ENCODE measurements at places on chromosomes 7 and 10.

DNA sequence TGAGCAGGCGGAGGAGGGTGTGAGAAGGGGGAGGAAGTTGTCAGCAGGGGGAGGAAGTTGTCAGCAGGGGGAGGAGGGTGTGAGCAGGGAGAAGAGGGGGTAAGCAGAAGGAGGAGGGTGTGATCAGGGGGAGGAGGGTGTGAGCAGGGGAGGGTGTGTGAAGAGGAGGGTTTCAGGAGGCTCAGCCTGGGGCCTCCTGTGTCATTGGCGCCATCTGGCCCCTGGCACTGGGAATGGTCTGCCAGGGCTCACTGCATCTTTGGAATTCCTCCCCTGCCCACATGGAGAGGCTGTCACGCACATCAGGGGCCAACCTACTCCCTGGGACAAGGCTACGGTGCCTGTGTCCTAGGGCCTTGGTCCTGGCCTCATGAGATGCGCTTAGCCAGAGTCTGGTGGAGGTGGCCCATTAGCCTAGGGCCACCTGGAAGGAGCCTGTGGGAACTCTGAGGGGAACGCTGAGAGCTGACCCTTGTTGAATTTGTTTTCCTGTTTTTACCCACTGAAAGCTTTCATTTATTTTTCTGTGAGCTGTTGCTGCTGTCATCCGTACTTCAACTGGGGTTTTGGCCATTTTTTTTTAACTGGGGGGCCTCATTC is 18.0 kb downstream of the CAMK2B start:
- no peaks in the 10 kb centered on the region for H3K4me1 ChIP-seq
- peaks cover 7% of the 10 kb centered on the region for H3K27me3 ChIP-seq
- H3K4me3 ChIP-seq = no peak overlapping the region
- no peaks in the 10 kb centered on the region for H3K36me3 ChIP-seq
- DNase-seq = no peak
- H3K27ac ChIP-seq = no peak overlapping the region

DNA sequence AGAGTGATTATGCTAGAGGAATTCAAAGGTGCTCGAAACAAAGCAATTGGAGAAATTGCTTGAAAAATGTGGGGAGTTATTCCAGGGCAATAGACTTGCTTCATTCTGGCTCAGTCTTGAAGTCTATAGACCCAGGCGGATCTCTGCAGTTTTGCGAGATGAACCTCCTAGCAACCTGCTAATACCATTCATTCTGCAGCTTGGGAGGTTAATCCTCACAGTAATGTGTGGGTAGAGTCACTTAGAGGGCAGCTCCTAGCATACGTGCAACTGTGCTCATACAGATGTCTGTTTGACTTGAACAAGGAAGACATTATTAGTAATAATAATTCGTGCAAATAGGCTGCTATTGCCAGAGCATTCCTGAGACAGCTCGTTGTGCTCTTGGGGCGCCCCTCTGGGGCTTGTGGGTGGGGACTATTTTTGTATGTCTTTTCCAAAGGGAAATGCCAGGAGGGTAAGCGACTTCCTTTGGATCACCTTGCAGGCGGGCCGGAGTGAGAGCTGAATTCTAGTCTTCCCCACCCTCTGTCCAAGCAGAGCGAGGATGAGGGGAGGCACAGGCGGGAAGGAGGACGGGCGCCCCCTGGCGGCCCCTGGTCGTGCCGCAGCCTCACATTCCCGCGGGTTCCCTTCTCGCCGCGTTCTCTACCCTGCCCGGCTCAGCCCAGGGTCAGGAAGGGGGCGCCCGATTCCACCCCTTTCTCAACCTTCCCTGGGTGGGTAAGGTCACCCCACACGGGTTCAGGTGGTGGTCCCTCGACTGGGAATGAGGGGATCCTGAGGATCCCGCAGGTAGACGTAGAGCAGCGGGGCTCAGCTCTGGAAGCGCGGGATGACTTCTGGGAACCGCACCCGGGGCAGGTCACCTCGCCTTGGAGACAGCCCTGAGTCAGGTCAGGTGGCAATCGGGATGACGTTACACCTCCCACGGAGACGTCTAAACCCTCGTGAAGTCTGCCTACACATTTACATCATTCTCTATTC is 241.5 kb downstream of the PHTF2 start:
- peak; percentile 13 for DNase-seq
- H3K36me3 ChIP-seq = no peaks in the 10 kb centered on the region
- no peak overlapping the region for H3K27ac ChIP-seq
- no peaks in the 10 kb centered on the region for H3K4me1 ChIP-seq
- H3K4me3 ChIP-seq = no peak overlapping the region

GRCh38 chr10:16592378-16592777 is 70.7 kb upstream of the C1QL3 start:
- no peak overlapping the region for H3K27ac ChIP-seq
- DNase-seq = no peak
- H3K36me3 ChIP-seq = peaks cover 66% of the 10 kb centered on the region
- H3K27me3 ChIP-seq = no peaks in the 10 kb centered on the region
- H3K4me1 ChIP-seq = no peaks in the 10 kb centered on the region

- DNase-seq = peak; percentile 14
- peaks cover 7% of the 10 kb centered on the region for H3K4me1 ChIP-seq
- H3K4me3 ChIP-seq = no peak overlapping the region
Observed at GRCh38 chr10:119602241-119603095, 5.7 kb upstream of the TIAL1 start.

GRCh38 chr7:21966271-21966670 is 20.6 kb upstream of the CDCA7L start:
- DNase-seq = no peak
- no peaks in the 10 kb centered on the region for H3K36me3 ChIP-seq
- peaks cover 4% of the 10 kb centered on the region for H3K27me3 ChIP-seq

- peaks cover 5% of the 10 kb centered on the region for H3K36me3 ChIP-seq
- DNase-seq = no peak
- no peak overlapping the region for H3K27ac ChIP-seq
- peaks cover 1% of the 10 kb centered on the region for H3K27me3 ChIP-seq
- no peaks in the 10 kb centered on the region for H3K4me1 ChIP-seq
Observed at GRCh38 chr7:68684996-68685395, 913.3 kb upstream of the AUTS2 start.

DNA sequence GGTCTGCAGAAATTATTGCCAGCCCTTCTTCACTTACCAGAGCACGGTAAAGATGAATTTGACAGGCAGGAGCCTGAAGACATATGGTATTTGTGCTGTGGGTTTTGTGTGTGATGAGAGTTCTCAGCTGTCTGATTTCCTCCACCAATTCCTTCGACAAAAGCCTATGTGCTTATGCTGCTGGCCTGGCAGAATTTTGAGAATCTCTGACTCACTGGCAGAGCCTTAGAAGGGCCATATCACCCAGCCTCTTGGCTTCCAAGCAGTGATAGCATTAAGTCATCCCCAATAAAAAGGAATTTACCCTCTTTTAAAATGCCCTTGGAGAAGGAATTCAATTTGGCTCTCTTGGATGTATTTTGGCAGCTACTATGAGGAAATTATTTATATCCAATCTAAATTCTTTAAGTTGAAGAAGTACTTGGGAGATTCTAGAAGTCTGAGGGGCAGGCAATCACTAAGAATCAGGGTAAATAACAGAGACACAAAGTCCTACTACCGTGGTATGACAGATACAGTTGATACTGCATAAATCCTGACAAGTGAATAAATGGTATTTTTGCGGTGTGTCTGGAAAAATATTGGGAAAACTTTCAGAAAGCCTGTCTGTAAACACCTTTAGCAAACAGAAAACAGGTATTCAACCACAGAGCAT is 68.6 kb upstream of the EFCAB10 start:
- DNase-seq = no peak
- no peak overlapping the region for H3K4me3 ChIP-seq
- H3K4me1 ChIP-seq = peaks cover 13% of the 10 kb centered on the region
- H3K27me3 ChIP-seq = no peaks in the 10 kb centered on the region
- H3K27ac ChIP-seq = peak overlapping the region; percentile 44

DNA sequence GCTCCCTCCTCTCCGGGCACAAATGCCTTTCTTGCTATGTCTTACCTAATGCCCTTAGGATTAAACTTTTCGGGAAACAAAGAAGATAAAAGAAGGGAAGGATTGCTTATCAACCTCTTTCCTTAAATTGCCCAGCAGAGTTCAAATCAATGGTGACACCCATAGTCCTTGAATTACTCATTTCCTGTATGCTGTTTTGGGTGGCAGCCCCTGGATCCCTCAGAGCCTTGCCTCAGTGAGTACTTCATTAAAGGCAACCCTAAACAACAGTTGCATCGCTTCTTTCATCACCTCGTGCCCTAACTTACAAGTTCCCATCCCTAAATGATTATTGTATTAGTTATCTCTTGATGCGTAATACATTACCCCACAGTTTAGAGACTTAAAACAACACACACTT is 31.6 kb upstream of the WAPL start:
- H3K4me3 ChIP-seq = no peak overlapping the region
- no peaks in the 10 kb centered on the region for H3K36me3 ChIP-seq
- no peak overlapping the region for H3K27ac ChIP-seq
- no peak for DNase-seq
- H3K27me3 ChIP-seq = no peaks in the 10 kb centered on the region
- no peaks in the 10 kb centered on the region for H3K4me1 ChIP-seq

DNA sequence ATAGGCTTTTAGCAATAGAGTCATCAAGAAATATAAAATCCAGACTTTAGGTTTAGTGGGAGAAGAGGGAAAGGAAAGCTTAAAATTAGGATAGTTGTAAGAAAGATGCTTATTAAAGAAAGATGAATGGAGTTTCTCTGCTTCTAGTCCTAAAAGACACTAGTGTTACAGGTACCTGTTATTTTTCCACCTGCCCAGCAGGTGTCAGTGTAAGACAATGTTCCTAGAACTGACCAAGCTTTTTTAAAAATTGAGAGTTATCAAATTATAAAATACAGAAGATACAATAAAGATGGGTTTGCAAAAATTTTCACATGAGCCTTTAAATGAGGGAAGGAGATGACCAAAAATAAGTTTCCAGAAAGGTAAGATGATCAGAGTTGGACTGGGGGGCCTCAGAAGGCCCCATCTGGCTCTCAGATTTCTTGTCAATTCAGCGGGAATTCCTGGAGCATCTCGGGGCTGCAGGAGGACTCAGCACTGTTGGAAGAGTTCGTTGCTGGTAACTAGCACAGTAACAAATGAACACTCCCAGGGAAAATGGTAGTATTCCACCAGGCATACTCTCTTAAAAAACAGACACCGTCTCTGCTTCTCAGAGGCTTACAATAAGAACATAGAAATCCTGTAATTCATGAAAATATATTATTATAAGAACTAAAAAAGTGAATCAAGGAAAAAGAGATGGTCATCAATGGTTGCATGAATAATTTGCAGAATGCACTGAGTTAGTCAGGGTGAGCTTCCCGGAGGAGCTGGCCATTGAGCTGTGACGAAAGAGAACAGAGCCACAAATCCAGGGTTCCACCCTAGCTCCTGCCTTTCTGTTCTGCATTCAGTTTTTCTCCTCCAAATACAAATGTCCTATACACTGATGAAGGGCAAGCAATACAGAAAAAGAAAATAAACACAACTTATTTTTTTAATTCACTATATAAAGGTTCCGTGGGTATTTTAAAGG is 71.8 kb upstream of the PIK3CG start:
- DNase-seq = peak; percentile 56
- H3K36me3 ChIP-seq = no peaks in the 10 kb centered on the region
- H3K27me3 ChIP-seq = no peaks in the 10 kb centered on the region
- no peaks in the 10 kb centered on the region for H3K4me1 ChIP-seq
- no peak overlapping the region for H3K4me3 ChIP-seq

DNA sequence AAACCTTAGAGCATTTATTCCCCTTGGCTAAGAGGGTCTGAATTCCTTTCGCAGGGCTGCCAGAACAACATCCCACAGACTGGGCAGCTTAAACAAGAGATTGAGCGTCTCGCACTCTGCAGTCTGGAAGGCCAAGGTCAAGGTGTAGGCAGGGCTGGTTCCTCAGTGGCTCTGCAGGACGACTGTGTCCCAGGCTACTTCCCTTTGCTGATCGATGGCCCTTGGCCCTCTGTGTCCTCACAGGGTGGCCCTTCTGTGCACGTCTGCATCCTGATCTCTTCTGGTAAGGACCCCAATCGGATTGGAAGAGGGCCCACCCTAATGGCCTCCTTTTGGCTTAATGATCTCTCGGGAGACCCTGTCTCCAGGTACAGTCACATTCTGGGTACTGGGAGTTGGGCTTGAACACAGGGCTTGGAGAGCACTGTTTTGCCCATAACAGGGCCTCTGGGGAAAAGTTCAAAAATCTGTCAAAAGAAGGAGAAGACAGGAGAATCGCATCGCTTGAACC is 35.1 kb upstream of the DNAJB6 start:
- peaks cover 6% of the 10 kb centered on the region for H3K27me3 ChIP-seq
- H3K4me3 ChIP-seq = peak overlapping the region; percentile 84
- no peaks in the 10 kb centered on the region for H3K36me3 ChIP-seq
- no peak for DNase-seq
- peak overlapping the region; percentile 87 for H3K27ac ChIP-seq
- peaks cover 36% of the 10 kb centered on the region for H3K4me1 ChIP-seq

DNA sequence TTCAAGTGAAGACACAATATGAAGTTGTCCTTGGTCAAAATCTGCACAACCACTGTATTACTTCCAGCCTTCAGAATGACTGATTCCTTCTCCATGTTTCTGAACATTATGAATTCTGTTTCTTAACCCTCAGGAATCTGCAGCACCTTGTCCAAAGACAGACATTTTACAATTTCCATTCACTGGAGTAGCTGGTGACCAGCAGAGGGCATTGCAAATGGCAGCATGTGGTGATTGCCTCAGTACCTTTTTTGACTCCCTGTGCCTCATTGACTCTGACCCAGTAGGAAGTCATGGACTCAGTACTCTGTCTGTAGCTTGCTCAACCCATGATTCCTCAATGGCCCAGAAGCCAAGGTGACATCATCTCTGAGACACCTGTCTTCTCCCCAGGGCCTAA is 879 bp upstream of the VPS41 start:
- peaks cover 36% of the 10 kb centered on the region for H3K4me1 ChIP-seq
- H3K4me3 ChIP-seq = no peak overlapping the region
- H3K27ac ChIP-seq = peak overlapping the region; percentile 6

GRCh38 chr10:23413629-23414089 is 25.2 kb upstream of the OTUD1 start:
- no peak overlapping the region for H3K27ac ChIP-seq
- H3K4me1 ChIP-seq = no peaks in the 10 kb centered on the region
- no peaks in the 10 kb centered on the region for H3K27me3 ChIP-seq
- no peaks in the 10 kb centered on the region for H3K36me3 ChIP-seq
- no peak for DNase-seq
- no peak overlapping the region for H3K4me3 ChIP-seq

DNA sequence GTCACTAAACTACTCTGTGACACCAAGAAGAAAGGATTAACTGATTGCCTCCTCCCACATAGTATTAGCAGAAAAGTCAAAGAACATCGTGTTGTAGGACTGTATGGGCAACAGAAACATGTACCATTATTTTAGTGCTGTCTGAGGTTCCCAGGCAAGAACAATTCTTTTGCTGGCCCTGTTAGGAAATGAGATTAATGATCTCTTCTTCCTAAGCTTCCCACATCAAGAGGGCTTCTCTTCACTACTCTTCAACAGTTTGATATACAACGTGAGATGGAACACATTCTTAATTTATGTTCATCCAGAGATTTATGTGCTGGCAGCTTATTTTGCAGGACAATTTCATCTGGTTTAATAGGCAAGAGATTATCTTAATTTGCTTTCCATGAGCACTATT is 219.6 kb downstream of the DOCK4 start:
- no peaks in the 10 kb centered on the region for H3K4me1 ChIP-seq
- H3K27me3 ChIP-seq = no peaks in the 10 kb centered on the region
- H3K36me3 ChIP-seq = no peaks in the 10 kb centered on the region
- DNase-seq = no peak
- H3K4me3 ChIP-seq = no peak overlapping the region

All from naive thymus-derived CD8-positive, alpha-beta T cell (primary cell).